ENCODE measurements at places on chromosomes 5 and 9. TPM values are rescaled to one million over a fixed set of nuclear protein-coding genes. Genes with fewer than 3 reads are reported as not detected.

GRCh38 chr9:97437051-97437600 lies 25.2 kb downstream of the TDRD7 start:
- DNase-seq, result no peak
- H3K27ac ChIP-seq, result no peak overlapping the region
- peaks cover 6% of the 10 kb centered on the region for H3K36me3 ChIP-seq
- peaks cover 7% of the 10 kb centered on the region for H3K4me1 ChIP-seq
- H3K27me3 ChIP-seq, result no peaks in the 10 kb centered on the region

The OR1Q1 gene
- total RNA-seq, result not detected

The PDLIM4 gene
- 76.4 TPM for total RNA-seq

GRCh38 chr5:57302164-57302563 lies 128.3 kb downstream of the GPBP1 start:
- peaks cover 10% of the 10 kb centered on the region for H3K4me1 ChIP-seq
- DNase-seq, result no peak
- no peaks in the 10 kb centered on the region for H3K36me3 ChIP-seq
- H3K4me3 ChIP-seq, result no peak overlapping the region

DNA sequence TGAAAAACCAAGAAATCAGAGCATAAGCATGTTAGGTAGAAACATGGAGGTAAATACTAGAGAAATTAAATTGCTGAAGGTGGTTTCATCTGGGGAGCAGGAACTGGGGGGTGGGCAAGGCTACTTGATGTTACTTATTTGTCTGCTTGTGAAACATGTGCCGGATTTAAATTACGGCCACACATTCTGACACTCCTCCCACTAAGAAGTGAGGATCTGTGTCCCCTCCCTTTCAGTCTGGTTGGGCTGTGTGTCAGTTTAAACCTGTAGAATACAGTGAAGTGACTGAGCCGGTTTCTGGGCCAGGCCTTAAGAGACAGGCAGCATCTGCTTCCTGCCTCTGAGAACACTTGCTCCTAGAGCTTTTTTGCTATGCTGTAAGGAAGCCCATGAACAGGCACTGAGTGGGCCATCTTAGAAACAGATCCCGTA lies 2.3 kb upstream of the IARS1 start:
- no peak overlapping the region for H3K27ac ChIP-seq
- peaks cover 22% of the 10 kb centered on the region for H3K4me1 ChIP-seq
- H3K27me3 ChIP-seq, result no peaks in the 10 kb centered on the region
- no peak for DNase-seq

The C9orf50 gene
- total RNA-seq, result not detected

The RASGEF1C gene
- total RNA-seq, result 2.5 TPM

The LAMC3 gene
- total RNA-seq, result 13.3 TPM

DNA sequence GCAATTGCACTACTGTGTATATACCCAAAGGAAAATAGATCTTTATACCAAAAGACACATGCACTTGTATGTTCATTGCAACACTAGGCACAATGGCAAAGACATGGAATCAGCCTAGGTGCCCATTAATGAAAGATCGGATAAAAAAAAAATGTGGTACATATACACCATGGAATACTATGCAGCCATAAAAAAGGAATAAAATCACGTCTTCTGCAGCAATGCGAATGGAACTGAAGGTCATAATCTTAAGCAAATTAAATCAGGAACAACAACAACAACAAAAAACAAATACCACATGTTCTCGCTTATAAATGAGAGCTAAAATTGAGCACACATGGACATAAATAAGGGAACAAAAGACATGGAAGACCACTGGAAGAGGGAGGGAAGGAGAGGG lies 266.7 kb upstream of the CDH18 start:
- H3K4me1 ChIP-seq, result no peaks in the 10 kb centered on the region
- no peaks in the 10 kb centered on the region for H3K27me3 ChIP-seq
- DNase-seq, result no peak

GRCh38 chr5:39158127-39158593 lies 61.2 kb downstream of the FYB1 start:
- H3K27ac ChIP-seq, result no peak overlapping the region
- DNase-seq, result no peak
- no peaks in the 10 kb centered on the region for H3K4me1 ChIP-seq
- H3K36me3 ChIP-seq, result no peaks in the 10 kb centered on the region
- H3K27me3 ChIP-seq, result no peaks in the 10 kb centered on the region
- H3K4me3 ChIP-seq, result no peak overlapping the region

- DNase-seq, result peak; percentile 91
- peak within 1 kb of the TSS; percentile 83 for H3K4me3 ChIP-seq
- no peaks in the 10 kb centered on the region for H3K36me3 ChIP-seq
- no peaks in the 10 kb centered on the region for H3K27me3 ChIP-seq
- peaks cover 17% of the 10 kb centered on the region for H3K4me1 ChIP-seq
These were observed at the start of gene CDC14B for GRCh38 chr9:96619491-96620180. Gene CDC14B, minus strand, starts transcription at chr9:96619843. Its CDS starts 465 bp downstream, at chr9:96619378.

DNA sequence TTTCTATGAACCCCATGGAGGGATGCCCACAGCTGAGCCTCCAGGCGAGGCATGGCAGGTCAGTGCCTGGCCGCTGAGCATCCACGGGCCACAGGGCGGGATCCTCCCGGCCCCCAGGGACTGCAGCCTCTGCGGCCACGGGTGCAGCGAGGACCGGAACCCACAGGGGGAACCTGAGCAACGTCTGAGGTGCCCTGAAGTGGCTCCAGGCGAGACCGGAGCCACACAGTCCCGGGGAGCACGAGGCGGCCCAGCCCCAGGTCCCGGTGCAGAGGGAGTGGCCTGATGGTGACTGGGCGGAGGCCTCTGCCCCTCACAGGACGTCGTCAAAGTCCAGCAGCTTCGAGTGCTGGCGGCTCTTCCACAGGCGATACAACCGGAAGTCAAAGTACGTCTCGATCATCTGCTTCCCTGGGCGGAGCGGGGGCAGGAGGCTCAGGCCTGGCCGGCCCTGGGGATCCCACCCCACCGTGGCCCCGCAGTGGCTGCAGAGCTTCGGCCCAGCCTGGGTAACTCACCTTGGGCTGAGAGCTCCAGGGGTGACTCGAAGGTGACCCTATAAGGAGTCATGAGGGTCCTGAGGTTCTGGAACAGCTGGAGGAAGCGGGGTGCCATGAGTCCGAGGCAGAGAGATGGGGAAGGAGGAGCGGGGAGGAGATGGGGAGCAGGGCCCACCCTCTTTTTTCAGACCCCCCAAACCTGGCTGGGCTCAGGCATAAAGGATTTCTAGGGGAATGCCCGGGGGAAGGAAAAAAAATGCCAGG lies 8.1 kb upstream of the ENTPD8 start:
- H3K4me1 ChIP-seq, result peaks cover 21% of the 10 kb centered on the region
- peaks cover 9% of the 10 kb centered on the region for H3K36me3 ChIP-seq
- no peak overlapping the region for H3K4me3 ChIP-seq
- H3K27ac ChIP-seq, result no peak overlapping the region
- H3K27me3 ChIP-seq, result no peaks in the 10 kb centered on the region

The ANKRD20A1 gene
- 18.2 TPM for total RNA-seq

GRCh38 chr9:126398403-126399058 lies 71.9 kb downstream of the MVB12B start:
- no peaks in the 10 kb centered on the region for H3K36me3 ChIP-seq
- no peaks in the 10 kb centered on the region for H3K27me3 ChIP-seq
- H3K4me3 ChIP-seq, result no peak overlapping the region
- no peak for DNase-seq

DNA sequence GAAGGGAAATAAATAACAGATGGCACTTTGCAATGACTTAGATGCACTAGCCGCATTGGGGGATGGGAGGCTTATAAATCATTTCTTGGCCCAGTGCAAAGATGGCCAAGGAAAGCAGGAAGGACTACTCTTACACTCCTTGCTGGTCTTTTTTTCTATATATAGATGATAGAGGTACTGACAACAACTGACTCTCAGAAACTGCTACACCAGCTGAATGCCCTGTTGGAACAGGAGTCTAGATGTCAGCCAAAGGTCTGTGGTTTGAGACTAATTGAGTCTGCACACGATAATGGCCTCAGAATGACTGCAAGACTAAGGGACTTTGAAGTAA lies 1.7 kb downstream of the CCNG1 start:
- H3K27ac ChIP-seq, result no peak overlapping the region
- peaks cover 36% of the 10 kb centered on the region for H3K4me1 ChIP-seq
- no peak for DNase-seq
- no peak overlapping the region for H3K4me3 ChIP-seq

DNA sequence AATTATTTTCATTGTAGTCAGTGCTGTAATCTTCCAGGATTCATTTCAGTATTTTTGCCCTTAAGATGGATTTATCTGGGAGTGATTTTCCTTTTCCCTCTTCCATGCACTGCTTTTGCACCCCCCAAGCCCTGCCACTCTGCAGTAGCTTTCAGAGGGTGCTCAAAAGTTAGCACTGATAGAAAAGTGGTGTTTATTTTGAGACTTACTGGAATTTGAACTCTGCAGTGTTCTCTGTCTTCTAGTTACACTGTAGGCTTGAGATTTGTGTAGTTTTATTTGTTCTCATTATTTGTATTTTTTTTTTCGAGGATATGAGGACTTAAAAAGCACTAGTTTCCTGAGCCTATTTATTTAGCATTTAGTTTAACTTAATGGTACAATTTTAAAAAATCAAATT lies 70.5 kb downstream of the HSD17B4 start:
- no peak overlapping the region for H3K4me3 ChIP-seq
- H3K36me3 ChIP-seq, result no peaks in the 10 kb centered on the region
- no peak overlapping the region for H3K27ac ChIP-seq

DNA sequence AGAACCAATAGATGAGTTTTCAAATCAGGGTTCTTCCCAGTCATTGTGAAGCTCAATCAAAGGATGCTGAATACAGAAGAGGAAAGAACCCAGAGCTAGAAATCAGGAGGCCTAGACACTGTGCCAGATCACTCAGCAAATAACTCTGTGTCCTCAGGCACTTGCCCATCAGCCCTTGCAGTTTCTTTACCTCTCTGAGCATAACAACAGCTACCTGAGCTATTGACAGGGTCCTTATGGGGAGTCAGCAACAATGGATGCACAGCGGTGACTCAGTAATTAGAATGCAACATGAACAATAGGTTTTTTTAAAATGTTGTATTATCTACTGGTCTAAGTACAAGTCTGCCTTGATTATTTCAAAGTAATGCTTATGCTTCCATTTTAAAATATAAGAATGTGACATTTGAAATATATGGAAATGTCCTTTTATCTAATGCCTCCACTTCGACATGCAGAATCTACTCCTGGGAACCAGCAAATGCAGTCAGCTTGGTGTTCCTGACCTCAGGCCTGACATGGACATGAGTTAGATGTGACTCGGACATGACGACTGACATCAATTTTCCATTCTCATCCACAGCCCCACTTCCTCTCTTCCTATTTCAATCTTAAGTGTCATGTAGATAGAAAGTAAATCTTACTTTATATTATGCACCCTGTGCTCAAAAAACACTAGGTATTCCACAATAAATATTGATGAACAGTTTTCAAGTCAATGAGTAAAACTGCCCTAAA lies 155.0 kb downstream of the TLE1 start:
- H3K36me3 ChIP-seq, result no peaks in the 10 kb centered on the region
- no peak overlapping the region for H3K4me3 ChIP-seq
- no peak overlapping the region for H3K27ac ChIP-seq
- no peaks in the 10 kb centered on the region for H3K4me1 ChIP-seq

- DNase-seq, result no peak
- no peak overlapping the region for H3K27ac ChIP-seq
- no peak overlapping the region for H3K4me3 ChIP-seq
- peaks cover 12% of the 10 kb centered on the region for H3K4me1 ChIP-seq
- H3K27me3 ChIP-seq, result no peaks in the 10 kb centered on the region
These were observed 142.3 kb upstream of the ANKH start for GRCh38 chr5:15013654-15014463.

GRCh38 chr5:177476531-177477233 lies 3.2 kb upstream of the DBN1 start:
- H3K27me3 ChIP-seq, result no peaks in the 10 kb centered on the region
- H3K36me3 ChIP-seq, result no peaks in the 10 kb centered on the region
- DNase-seq, result no peak
- H3K4me3 ChIP-seq, result no peak overlapping the region

GRCh38 chr5:101080462-101081240 lies 177.6 kb upstream of the ST8SIA4 start:
- DNase-seq, result no peak
- no peak overlapping the region for H3K4me3 ChIP-seq
- H3K27me3 ChIP-seq, result no peaks in the 10 kb centered on the region
- no peaks in the 10 kb centered on the region for H3K4me1 ChIP-seq

GRCh38 chr5:159965031-159965837 lies 43.7 kb upstream of the TTC1 start:
- no peaks in the 10 kb centered on the region for H3K36me3 ChIP-seq
- no peak for DNase-seq
- no peak overlapping the region for H3K27ac ChIP-seq
- no peaks in the 10 kb centered on the region for H3K27me3 ChIP-seq
- H3K4me1 ChIP-seq, result no peaks in the 10 kb centered on the region
- H3K4me3 ChIP-seq, result no peak overlapping the region

The WWC1 gene
- 18.7 TPM for total RNA-seq

- H3K36me3 ChIP-seq, result no peaks in the 10 kb centered on the region
- no peaks in the 10 kb centered on the region for H3K27me3 ChIP-seq
- peaks cover 13% of the 10 kb centered on the region for H3K4me1 ChIP-seq
- DNase-seq, result no peak
These were observed 131.6 kb downstream of the GOLPH3 start for GRCh38 chr5:32042551-32042961.

The CCDC69 gene
- 84.5 TPM for total RNA-seq

- no peaks in the 10 kb centered on the region for H3K27me3 ChIP-seq
- no peak for DNase-seq
- no peaks in the 10 kb centered on the region for H3K36me3 ChIP-seq
- no peak overlapping the region for H3K4me3 ChIP-seq
These were observed 1.5 kb downstream of the TGFBI start for GRCh38 chr5:136030252-136030651.

DNA sequence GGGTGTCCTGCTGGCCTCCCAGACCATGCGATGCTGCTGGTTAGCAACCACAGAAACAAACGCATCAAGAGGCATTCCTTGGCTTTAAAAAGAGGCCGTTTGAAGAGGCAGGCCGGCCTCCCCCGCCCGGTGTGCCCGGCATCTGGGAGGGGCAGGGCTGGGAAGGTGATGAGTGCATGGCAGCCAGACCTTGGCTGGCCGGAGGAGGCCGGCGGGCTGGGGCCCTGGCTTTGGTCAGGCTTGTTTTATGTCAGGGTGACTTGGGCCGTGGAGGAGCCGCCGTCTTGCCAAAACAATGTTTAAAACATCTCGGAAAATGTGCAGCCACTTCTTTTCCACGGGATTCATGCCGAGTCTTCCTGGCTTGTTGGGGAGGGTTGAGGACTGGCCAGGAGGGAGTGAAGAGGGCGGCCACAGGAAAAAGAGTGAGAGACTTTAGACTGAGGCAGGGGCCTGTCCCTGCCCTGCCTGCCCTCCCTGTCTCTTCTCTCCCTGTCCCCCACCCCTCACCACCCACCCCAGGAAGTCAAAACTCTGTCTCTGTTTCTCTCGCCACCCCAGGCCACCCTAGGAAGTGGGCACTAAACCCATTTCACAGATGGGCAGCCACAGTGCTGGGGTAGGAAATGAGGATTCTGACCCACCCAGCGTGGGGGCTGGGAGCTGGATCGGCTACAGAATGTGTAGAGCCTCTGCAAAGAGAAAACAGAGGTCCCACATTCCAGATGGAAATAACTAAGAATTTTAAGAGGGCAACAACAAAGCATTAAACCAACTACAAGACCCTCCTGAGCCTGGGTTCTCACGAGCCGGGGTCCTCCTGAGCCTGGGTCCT lies 143.0 kb downstream of the RXRA start:
- DNase-seq, result no peak
- H3K4me3 ChIP-seq, result no peak overlapping the region
- H3K27ac ChIP-seq, result peak overlapping the region; percentile 77
- no peaks in the 10 kb centered on the region for H3K27me3 ChIP-seq
- no peaks in the 10 kb centered on the region for H3K36me3 ChIP-seq
- peaks cover 40% of the 10 kb centered on the region for H3K4me1 ChIP-seq

Data from vagina (tissue), 2 donors.